ENCODE measurements at places on chromosomes 2 and 18.

DNA sequence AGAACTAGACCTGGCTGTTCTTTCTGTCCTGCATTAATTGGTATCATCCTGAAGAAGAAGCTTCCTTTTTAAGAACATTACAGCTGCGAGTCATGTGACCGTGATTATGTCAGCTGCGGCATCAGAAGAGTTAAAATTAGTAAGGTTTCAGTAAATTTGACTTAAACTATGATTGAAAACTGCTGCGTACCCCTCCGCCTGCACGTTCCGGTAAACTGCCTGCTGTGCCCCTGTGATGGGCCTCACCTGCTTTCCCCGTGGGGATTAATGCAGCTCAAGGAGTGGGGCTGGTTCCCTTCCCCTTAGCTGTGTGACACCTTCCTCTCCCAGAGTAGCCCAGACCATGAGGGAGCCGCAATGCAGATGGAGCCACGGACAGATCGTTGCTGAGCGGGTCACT, 36.1 kb upstream of the MYO3B start:
- DNase-seq, result no peak

- DNase-seq, result no peak
These were observed 334.6 kb upstream of the MGAT5 start for GRCh38 chr2:133919285-133919684.

DNA sequence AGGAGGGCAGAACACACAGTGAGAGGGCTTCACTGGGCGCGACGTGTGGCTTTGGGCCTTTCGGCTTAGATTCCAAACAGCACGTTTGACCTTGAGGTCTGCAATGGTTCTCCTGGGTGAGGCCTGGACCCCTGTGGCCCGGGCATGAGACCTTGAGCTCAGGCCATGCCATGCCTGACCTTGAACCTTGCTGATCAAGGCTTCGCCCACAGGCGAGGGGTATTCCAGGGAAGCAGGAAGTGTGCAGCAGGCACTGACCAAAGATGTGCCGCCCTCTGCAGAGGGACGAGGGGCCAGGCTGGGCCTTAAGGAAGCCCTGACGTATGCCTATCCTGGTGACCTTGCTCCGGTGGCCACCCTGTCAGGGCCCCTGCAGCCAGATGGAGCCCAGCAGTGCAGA, 178.3 kb upstream of the HDAC4 start:
- DNase-seq, result no peak

GRCh38 chr2:72109291-72109690, 38.4 kb downstream of the CYP26B1 start:
- no peak for DNase-seq

GRCh38 chr2:39664888-39665591, 677 bp upstream of the TMEM178A start:
- no peak for DNase-seq

- no peak for DNase-seq
These were observed 1.8 kb downstream of the AFF3 start for GRCh38 chr2:100140582-100140981.

DNA sequence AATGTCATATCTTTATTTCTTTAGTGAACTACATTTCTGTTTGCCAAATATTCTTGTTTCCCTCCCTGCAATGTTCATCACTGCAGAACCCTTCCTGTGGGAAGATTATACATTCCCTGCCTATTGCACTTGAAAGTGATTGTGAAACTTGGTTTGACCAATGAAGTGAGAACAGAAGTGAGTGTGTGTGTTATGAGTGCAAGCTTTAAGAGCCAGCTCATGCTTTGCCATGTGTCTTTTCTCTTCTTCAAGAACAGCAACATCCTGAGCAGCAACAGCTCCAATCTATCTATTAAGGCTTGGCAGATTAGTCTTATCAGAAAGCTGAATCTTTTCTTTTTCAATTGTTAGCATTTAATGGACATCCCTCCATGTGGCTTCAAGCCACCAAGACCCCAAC, 42.0 kb upstream of the UBE2E3 start:
- no peak for DNase-seq

- peak; percentile 50 for DNase-seq
These were observed 1.7 kb downstream of the ROCK2 start for GRCh38 chr2:11342551-11343367.

- DNase-seq, result no peak
These were observed 68.3 kb downstream of the CD28 start for GRCh38 chr2:203774760-203775159.

- no peak for DNase-seq
These were observed 6.2 kb downstream of the ABCG5 start for GRCh38 chr2:43832457-43832856.

DNA sequence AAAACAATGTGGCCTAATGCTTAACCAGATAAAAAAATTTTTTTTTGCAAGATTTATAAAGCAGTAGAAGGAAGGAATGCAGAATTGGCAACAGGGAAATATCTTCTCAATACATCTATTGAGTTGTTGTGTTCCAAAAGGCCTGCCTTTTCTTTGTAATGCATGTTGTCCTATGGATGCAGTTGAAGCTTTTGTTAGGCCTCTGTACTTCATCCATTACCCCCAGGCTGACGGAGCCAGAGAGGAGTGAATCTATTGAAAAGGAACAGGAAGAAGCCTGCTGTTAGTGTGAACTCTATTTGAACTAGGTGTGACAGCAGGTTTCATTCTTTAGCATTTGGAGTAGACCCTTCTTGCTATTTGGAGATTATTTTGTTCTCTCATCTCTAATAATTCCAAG, 56.5 kb downstream of the MTX2 start:
- peak; percentile 26 for DNase-seq

DNA sequence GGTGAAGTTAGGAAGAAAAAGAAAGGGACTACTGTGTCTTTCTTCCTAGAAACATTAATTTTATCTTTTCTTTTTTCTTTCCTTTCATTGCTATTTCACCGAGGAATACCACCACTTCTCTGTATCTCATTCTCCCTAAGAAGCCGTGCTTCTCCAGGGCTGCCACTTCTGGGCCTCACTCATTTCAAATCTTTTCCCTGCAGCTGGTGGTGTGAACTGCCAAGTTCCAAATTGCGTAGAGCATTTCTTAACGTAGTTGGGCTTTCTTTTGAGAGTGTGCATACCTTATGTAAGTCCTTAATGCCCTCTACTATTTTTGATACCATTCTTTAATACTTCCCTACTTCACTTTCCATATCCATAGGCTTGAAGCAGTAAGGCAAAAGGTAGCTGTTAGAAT, 66.7 kb upstream of the CYP1B1 start:
- no peak for DNase-seq

DNA sequence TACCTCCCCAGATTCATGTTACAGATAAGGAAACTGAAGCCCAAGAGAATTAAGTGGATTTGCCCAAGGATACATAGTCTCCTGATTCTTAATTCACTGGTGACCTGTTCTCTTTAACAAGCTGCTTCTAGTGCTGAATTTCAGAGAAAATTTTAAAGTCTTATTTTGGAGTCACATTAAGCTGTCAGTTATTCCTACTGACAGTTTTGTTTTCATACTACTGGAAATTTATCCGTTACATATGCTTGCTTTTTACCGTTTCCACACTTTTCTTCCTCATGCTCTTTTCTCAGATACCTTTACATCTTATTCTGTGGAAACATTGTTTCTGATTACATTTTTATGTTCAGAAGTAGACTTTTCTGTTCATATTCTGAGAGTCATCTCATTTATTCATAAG, 1.3 kb downstream of the MOB4 start:
- DNase-seq, result no peak

DNA sequence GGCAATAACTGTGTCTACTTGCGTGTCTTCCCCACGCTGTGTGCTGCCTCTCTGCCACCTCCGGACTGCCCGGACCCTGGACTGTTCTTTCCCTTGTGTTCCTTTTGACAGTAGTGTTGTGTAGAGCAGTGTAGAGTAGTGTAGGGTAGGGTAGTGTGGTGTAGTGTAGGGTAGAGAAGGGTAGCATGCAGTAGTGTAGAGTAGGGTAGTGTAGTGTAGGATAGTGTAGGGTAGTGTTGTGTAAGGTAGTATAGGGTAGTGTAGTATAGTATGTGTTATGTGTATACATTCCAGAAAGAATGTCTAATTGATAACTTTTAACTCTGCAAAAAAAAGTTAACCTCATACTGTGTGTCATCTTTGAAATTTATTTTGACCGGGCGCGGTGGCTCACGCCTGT, 49.7 kb upstream of the ZNF236 start:
- no peak for DNase-seq

GRCh38 chr18:56576826-56577573, 61.4 kb downstream of the TXNL1 start:
- DNase-seq, result no peak

Measured in lung microvascular endothelial cell (primary cell).